ENCODE measurements at places on chromosomes 12 and 14.

DNA sequence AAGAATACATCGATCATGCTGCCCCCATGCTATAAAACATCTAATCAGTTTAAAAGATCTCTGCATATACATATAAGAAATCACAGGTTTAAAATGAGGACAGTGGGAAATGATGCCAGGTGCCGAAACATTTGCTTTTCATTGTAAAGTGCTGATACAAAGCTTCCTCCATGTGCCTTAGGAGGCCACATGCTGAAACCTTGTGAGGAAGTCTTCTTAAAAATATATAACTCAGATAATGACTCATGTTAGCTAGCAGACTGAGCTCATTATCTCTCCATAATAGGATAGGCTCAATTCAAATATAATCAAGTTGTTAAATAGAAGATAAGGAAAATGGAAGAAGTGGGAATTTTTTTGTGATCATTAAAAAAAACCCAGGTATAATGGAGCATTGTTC is 65.9 kb downstream of the RFX4 start:
- DNase-seq: no peak

GRCh38 chr12:124685689-124686369 is 118.4 kb upstream of the NCOR2 start:
- DNase-seq: peak; percentile 54

DNA sequence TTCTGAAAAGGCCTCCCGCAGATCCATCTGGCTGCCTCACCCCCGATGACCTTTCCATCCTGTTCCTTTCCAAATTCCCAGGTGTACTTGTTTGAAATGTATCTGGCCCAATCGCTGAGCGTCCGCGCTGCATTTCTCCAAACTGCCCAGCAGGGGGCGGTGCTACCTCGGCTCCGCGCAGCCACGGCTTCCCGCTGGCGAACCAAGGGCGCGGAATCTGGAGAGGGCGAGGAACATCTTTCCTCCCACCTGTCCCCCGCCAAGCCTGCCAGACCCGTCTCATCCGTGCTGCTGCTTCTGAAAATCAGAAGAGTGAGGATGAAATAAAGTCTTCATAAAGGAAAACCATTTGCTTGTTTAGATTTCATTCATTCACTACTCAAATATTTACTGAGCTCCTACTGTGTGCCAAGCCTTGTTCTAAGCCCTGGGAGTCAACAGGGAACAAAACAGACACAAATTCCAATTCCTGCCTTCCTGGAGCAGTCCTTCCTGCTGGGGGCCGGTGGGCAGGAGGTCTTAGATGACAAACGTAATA is 16.8 kb upstream of the MYL2 start:
- DNase-seq: peak; percentile 16

- DNase-seq: no peak
These were observed 214.3 kb downstream of the DPF3 start for GRCh38 chr14:72679536-72680151.

GRCh38 chr14:75373616-75374015 is 54.2 kb upstream of the JDP2 start:
- DNase-seq: no peak

- DNase-seq: peak; percentile 0
These were observed 137.6 kb upstream of the PPFIA2 start for GRCh38 chr12:81896771-81897170.

- DNase-seq: no peak
These were observed 31.1 kb downstream of the CALM1 start for GRCh38 chr14:90427848-90428426.

DNA sequence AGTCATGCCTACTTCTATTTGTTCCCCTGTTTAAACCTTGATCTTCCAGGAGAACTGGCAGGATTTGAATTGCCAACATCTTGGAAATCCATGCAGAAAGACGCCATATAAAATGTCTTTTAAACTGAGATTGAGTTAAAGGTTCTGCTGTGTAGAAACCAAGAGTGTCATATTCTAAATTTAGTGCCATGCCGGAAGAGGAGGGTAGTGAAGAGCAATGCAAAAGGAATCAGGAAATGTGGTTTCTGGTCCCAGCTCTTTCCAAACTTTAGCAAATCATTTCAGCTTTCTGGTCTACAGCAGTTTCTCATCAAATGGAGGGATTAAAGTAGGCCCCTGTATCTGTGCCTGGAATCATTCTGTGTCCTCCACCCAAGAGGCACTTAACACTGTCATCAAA is 85.7 kb downstream of the BTG1 start:
- DNase-seq: peak; percentile 60

GRCh38 chr12:106840243-106840642 is 65.8 kb downstream of the RIC8B start:
- DNase-seq: peak; percentile 36

GRCh38 chr12:71282020-71282419 is 124.2 kb upstream of the TSPAN8 start:
- no peak for DNase-seq

DNA sequence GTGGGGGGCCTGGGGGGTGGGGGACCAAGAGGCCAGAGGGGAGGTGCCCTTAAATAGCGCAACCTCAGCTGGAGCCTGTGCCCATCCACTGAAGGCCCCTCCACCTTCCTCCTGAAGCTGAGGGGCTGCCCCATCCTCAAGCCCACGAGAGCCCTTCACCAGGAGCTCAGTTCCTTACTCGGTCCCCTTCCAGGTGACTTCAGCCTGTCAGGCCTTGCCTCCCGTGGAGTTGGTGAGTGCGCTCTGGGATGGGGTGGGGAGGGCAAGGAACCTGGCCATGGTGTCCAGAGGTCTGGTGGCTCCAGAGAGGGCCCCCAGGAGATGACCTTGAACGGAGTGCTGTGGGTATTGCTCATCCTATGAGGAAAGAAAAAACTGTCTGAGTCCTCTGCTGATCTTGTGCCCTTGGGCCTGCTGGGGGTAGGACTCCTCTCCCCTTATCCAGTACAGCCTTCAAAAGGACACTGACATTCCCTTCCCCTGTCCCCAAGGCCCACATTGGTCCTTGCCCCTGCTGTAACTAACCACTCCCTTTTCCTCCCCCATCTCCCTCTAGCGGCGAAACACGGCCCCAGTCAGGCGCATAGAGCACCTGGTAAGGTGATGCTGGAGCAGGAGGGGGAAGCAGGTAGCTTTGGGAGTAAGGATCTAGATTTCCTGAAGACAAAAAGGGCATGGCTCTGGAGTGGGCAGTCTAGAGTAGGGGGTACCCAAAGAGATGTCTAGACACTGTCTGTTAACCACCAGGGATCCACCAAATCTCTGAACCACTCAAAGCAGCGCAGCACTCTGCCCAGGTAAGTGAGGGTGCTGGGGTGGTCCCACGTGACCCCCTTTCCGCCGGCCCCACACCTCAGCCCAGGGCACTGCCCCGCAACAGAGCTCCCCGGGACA is 3.6 kb downstream of the TNS2 start:
- no peak for DNase-seq

DNA sequence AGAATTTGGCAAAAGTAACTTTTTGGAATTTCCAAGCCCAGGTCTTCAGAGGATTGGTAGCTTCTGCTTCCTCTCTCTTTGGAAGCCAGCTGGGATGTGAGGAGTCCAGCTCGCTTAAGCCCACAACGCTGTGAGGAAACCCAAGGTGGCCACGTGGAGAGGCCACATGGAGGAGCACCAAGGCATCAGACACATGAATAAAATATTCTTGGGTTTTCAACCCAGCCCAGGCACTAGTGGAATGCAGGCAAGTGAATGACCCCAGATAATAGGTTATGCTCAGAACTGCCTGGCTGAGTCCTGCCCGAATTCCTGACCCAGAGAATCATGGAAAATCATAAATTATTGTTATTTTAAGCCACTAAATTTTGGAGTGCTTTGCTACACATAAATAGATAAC is 119.7 kb upstream of the PARP11 start:
- DNase-seq: no peak

DNA sequence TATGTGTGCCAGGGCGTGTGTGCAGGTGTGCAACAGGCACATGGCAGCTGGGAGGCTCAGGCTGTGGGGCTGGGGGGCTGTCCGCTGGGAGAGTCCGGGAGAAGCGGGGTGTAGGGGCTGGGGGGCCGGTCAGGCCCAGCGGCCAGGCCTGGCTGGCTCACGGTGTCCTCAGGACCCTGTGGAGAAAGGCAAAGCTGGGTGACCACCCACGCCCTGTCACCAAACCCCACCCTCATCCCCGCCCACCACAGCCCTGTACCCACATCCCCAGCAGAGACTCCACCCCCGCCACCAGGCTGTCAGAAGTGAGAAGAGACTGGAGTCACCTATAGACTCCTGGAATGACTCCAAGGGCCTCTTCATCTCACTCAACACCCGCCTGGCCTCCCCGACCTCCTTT is 85.3 kb downstream of the SCARB1 start:
- DNase-seq: no peak

GRCh38 chr14:31371646-31372045 is 48.7 kb downstream of the HEATR5A start:
- no peak for DNase-seq

DNA sequence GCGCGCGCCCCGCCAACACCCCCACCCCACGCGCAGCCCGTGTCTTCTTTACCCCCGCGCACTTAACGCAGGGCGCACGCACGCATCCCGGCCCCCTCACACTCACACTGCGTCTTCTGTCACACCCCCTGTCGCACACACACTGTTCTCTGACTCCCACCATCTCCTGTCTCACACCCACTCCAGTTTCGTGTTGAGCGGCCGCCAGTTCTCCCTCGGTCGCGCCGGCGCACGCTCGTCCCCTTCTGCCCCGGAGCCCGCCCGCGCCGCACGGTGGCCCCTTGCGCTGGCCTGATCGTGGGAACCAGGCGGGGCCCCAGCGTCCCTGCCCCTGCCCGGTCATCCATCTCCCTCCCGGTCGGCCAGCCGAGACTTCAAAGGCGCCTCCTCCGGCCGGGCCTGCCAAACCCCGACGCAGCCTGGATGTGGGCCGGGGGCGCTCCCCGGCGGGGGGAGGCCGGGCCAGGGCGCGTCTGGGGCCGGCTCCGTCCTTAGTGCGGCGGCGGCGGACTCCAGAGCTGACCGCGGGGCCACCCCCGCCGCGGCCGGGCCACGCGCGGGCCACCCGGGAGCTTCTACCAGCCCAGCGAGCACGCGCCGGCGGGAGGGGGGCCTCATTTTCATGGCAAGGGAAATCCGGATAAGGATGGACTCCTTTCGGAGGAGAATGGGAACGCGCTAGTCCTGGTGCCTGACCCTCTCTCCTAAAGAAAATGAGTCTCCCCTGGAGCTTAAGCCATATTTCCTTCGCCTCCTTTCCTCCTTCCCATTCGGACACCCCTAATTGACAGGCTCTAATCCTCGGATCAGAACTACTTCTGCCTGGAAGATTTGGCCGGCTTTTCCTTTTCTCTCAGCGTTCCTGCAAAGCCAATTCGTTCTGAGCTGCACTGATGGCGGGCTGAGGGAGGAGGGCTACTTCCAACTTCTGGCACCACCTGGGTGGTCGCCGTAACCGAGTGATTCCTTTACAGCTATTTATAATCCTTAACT is 82.0 kb upstream of the HMGA2 start:
- peak; percentile 51 for DNase-seq

DNA sequence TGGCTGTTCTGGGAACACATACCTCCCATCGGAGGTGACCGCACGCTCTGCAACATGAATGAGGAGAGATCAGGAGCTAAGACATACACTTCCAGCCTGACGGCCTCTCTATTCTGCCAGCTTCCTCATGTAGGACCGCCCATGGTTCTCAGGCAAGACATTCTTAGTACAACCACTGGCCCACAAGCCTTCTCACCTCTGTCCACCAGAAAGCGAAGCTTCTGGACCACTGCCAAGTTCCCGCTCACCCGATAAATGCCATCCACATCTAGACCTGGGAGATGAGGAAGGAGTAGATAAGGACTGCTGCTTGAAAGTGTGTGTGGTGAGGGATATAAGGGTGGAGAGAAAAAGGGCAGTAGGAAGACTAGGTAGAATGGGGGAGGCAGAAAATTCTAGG is 5.2 kb downstream of the ARHGAP9 start:
- DNase-seq: no peak

DNA sequence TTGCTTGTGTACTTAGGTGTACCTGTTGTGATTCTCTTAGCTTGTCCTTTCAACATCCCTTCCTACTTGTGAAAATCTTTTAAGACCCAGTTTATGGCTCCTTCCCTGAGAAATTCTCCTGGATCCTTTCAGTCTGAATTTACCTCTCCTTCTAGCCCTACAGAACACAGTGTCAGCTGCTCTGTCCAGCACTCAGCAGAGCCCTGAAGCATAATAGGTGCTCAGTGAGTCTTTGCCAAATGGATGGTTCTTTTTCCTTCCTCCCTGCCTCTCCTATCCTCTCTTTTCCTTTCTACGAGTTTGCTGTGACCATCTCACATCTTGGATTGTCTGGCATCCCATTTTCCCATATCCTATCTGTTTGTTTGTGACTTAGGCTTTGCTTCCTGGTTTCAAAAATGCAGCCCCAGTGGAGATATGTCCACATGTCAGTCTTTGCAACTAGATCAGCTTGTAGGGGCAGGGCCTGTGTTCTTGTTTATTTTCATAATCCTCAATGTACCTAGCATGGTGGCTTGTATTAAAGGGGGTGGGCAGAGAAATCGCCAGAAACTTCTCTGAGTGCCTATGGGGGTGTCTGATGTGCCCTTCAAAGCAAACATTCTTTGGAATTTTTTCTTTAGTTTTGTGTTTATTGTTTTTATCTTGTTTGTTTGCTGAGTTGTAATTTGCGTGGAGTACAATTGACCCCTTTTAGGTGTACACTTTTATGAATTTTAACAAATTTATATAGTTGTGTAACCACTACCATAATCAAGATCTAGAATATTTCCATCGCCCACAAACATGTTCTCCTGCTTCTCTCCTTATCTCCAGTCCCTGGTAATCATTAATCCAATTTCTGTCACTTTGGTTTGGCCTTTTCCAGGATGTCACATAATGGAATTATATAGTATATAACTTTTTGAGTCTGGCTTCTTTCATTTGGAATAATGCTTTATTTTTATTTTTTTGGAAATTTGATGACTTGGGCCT is 62.8 kb downstream of the SMOC1 start:
- no peak for DNase-seq

DNA sequence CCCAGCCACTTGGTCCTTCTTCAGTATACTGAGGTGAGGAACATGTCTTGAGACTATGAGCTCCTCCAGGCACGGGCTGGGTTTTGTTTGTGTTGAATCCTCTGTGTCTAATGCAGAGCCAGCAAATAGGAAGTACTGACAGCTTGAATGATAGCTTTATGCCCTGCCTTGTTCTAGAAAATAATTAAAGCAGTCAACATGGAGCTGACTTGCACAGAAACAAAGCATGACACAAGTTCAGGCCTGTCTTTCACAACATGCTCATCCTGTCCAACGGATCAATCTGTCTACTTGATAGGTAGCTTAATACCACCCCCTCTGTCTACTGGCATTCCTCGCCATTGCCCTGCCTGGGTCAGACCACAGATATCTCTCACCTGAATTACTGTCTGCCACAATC is 140.9 kb downstream of the ESRRB start:
- DNase-seq: no peak

GRCh38 chr14:47346849-47347248 is 328.6 kb downstream of the MDGA2 start:
- no peak for DNase-seq
